ENCODE measurements at places on chromosomes 12 and 14. TPM values are rescaled to one million over a fixed set of nuclear protein-coding genes. Genes with fewer than 3 reads are reported as not detected.

GRCh38 chr12:108561852-108562347 is 496 bp upstream of the ISCU start:
- DNase-seq: no peak

SERPINA1 gene
- total RNA-seq: 2.8 TPM

DNA sequence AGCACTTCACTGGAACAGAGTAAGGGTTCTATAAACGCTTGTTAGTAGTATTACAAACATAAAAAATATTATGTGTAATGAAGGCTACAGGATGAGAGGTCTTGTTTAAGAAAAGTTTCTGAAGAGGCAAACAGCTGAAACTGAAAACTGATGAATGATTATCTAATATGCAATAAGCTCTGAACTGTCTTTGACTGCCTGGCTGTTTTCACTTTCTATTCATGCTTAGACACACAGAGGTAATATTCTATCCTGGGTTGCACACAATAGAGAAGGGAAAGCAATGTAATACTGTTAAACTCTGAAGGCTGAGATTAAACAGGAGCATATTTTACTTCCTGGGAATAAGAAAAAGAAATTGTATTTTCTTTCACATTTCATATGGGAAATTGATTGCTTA is 251.3 kb downstream of the ALX1 start:
- DNase-seq: no peak

DNA sequence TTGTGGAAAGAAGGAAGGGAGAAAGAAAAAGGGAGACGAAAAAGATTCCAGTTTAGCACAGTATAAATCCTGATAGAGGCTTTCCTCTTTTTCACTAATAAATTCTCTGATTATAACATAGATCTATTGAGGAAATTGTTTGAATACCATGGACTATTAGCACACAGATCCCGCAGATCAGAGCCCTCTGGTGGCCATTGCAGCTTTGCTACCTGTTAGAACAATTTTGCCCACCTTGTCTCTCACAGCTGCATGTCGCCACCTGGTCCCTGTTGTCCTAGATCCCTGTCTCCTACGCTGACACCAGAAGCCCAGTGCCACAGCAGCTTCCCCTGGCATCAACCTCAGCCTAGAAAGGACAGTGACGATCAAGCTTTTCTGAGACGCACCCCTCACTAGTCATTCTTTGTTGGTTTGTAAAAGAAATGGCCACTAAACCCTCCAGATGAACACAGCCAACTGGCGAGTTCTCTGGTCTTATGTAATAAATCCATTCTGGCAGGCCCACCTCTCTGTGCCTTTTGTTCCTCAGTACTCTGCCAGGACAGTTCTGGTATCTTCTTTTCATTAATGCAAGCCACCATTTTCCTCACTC is 9.9 kb downstream of the GPHB5 start:
- no peak for DNase-seq

CPNE6 gene
- total RNA-seq: not detected

SLC5A8 gene
- total RNA-seq: not detected

DNA sequence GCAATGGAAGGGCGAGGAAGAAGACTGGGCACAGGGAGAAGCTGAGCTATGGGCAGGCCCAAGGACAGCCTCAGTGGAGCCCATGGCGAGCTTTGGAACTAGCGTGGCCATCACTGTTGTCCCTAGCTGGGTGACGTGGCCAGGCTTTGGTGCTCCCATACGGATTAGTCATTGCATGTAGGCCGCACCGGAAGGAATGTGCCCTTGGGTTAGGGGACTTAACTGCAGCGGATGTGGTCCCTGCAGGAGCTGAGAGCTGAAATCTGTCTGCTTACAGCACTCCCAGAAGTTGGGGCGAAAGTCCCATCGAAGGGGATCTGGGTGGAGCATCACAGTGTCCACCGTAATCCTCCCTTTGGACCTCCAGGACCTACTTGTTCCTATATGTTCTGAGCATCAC is 133.7 kb downstream of the PAPOLA start:
- no peak for DNase-seq

DNA sequence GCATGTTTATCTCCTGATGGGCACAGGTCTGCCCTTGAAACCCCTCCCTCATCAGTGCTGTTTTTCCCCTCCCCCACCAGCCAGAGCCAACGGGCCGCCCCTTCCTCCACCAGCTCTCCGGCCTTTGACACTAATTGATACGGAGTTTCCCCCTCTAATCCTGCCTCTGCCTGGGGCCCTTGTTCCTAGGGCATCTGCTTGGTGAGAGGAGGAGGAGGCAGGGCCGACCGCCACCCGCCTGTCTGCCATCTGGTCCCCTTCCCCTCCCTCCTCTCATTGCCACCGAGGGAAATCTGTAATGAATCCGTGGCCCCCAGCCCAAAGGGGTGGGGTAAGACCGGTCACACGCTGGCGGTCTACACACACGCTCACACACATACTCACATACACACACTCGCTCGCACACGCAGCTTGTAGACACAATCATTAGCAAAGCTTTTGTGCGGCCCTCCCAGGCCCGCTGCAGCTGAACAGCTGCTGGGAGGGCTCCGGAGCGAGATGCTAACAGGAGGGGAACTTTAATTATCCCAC is 27.4 kb downstream of the SRRM4 start:
- DNase-seq: no peak

PIK3C2G gene
- total RNA-seq: 0.12 TPM

- no peak for DNase-seq
Observed at GRCh38 chr14:32545095-32545494, 216.0 kb downstream of the AKAP6 start.

DNA sequence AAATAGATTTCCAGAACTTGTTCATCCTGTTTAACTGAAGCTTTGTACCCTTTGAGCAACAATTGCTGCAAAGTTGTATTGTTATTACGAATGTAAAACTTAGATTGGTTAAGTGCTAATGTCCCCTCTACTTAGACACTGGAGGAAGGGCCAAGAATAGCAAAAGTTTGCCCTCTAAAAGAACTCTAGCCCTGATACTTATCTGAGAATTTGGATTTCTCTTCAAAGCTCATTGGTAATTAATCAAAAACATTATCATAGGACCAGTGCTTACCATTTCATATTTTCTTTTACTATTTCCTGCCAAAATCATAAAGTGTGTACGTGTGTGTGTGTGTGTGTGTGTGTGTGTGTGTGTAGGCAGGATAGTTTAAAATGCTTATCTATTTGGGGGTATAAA is 58.2 kb downstream of the LMNTD1 start:
- no peak for DNase-seq

DNA sequence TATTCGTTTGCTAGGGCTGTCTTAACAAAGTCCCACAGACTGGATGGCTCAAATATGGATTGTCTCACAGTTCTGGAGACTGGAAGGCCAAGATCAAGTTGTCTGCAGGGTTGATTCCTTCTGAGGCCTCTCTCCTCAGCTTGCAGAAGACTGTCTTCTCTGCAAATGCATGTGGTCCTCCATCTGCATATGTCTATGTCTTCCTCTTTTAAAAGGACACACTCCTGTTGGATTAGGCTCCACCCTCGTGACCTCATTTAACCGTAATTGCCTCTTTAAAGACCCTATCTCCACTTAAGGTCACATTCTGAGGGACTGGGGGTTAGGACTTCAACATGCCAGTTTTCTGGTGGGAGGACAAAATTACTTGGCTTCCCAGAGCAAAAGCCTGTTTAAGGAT is 123.3 kb downstream of the SLC38A6 start:
- no peak for DNase-seq

GRCh38 chr12:39441963-39442830 is 723 bp downstream of the KIF21A start:
- DNase-seq: no peak

- no peak for DNase-seq
Observed at GRCh38 chr12:54041097-54041690, 8.3 kb downstream of the HOXC5 start.

RNF212B gene
- total RNA-seq: not detected

DNA sequence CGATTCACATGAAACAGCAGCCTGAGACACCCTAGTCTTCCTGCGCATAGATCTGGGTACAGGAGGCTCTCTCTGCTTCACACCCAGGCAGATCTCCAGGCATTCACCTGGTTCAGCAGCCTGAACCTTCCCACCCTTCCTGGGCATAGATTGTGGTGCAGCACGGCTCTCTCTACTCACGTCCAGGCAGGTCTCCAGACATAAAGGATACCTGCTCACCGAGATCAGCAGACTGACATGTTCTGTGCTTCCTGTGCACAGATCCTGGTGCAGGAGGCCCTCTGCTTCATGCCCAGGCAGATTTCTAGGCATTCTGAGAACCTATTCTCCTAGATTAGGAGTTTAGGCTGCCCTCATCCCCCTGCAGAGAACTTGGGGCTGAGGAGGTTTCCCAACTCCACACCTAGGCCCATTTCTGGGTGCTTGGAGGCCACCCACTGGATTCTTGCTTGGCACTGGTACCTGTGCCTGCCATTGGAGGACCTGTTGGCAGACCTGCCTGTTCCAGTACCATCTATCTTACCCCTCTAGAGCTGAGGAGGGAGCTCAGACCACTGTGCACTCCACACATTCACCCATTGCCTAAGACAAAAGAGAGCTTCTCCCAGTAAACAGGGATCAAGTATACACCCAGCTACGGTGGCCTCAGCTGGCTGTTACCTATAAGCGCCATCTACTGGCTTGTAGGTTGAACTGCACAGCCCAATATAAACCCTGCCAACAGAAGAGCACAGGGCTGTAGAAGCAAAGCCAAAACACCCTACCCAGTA is 28.0 kb upstream of the GARIN6 start:
- no peak for DNase-seq

NRL gene
- total RNA-seq: 1.4 TPM

DPPA3 gene
- not detected for total RNA-seq

BBOF1 gene
- 10.4 TPM for total RNA-seq

- no peak for DNase-seq
Observed at GRCh38 chr12:43154498-43155045, 397.4 kb downstream of the ADAMTS20 start.

DNA sequence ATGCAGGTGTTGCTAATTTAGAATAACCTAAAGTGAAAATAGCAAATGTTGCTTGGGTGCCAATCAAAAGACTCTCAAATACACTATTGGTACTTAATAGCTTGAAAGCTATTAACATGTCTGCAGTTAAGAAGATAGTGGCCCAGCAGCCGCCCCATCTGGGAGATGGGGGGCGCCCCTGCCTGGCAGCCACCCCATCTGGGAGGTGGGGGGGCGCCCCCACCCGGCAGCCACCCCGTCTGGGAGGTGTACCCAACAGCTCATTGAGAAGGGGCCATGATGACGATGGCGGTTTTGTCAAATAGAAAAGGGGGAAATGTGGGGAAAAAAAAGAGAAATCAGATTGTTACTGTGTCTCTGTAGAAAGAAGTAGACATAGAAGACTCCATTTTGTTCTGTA is 923.1 kb upstream of the MDGA2 start:
- no peak for DNase-seq

DNA sequence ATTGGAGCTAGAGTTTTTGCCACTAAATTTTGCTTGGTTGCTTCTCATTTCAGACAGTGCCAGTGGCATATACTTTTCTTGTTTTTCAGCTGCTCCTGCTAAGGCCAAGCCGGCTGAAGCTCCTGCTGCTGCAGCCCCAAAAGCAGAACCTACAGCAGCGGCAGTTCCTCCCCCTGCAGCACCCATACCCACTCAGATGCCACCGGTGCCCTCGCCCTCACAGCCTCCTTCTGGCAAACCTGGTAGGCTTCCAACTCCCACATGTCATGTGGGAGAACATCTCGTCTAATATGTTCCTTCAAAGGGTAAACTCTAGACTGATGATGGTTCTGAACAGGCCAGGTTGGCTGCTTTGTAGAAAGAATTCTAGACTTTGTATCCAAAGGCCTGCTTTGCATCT is 11.0 kb downstream of the DLST start:
- no peak for DNase-seq

DNA sequence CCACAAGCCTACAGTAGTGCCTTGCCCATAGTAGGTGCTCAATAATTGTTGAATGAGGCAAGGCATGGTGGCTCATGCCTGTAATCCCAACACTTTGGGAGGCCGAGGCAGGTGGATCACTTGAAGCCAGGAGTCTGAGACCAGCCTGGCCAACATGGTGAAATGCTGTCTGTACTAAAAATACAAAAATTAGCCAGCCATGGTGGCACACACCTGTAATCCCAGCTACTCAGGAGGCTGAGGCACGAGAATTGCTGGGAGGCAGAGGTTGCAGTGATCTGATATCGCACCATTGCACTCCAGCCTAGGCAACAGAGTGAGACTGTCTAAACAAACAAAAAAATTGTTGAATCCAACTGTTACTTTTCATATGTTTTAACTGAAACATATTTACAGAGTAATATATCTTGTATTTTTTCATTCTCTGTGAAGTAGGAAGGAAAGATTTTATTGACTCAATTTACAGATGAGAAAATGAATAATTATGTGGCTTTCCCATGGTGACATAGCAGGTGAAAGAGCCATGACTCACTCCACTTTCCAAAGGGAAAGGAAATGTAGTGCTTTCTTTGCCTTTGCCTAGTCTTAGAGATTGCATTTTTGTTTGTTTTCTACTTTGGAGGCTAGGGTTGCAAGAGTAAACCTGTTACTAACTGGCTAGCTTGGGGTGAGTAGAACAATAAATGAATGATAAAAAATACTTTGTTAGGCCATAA is 95.4 kb upstream of the SLC38A4 start:
- no peak for DNase-seq

GRCh38 chr12:101439236-101439635 is 31.7 kb upstream of the ARL1 start:
- no peak for DNase-seq

GRCh38 chr14:90883782-90884181 is 67.6 kb upstream of the TTC7B start:
- DNase-seq: no peak

GRCh38 chr14:68814539-68815297 is 21.9 kb upstream of the ZFP36L1 start:
- no peak for DNase-seq

SIX6 gene
- not detected for total RNA-seq

KCNC2 gene
- total RNA-seq: not detected

GRCh38 chr12:66302827-66303169 is 505 bp downstream of the HELB start:
- no peak for DNase-seq

GLS2 gene
- not detected for total RNA-seq

- DNase-seq: no peak
Observed at GRCh38 chr14:60346706-60347105, 97.7 kb downstream of the PPM1A start.

DNA sequence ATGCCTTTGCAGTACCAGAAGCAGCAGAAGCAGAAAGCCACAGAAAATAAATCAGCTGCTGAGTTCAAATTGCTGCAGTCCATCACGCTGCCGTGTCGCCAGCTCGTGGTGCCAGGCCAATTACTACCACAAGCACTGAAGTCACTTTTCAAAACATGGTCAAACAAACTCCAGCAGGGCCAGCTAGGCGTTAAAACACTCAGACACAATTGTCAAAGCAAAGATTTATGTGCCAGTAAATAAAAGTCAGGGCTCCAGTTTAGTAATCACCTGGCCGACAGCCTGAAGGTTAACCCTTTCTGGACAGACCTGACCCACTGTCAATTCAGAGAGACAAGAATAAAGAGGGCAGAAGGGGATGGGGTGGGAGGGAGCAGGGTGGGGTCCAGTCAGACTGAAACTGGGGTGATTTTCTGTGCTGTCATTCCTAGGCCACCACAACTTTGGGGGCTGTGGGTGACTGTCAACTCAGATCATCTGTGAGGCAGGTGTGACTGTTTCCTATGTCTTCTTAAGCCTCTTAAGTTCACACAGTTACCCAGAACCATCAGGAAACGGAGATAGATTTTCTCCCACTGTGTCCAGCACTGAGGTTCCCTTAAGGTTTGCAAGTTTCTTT is 109.8 kb upstream of the FUT8 start:
- no peak for DNase-seq

GPR135 gene
- total RNA-seq: 4.1 TPM

KRT7 gene
- total RNA-seq: 100 TPM

GRCh38 chr12:111413442-111414086 is 7.8 kb downstream of the SH2B3 start:
- no peak for DNase-seq
